ENCODE measurements at places on chromosomes 3 and 15.

GRCh38 chr3:20376665-20377217, 190.7 kb upstream of the SGO1 start:
- DNase-seq: no peak

DNA sequence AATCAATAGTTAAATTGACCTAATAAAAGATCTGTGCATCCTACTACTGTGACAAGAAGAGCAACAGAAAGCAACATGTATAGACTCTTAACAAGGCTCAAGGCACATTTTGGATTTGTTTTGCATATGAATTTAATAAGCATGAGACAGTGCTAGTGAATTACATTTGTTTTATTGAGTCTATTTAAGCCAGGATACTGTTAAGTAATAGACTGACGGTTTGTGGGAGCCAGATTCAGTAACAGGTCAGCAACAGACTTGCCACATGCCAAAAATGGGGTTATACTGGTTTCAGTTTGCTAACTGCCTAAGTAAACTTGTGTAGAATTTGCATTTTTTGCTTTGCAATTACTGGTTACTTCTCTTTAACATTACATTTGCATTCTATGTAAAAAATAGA, 54.0 kb downstream of the MBNL1 start:
- no peak for DNase-seq

DNA sequence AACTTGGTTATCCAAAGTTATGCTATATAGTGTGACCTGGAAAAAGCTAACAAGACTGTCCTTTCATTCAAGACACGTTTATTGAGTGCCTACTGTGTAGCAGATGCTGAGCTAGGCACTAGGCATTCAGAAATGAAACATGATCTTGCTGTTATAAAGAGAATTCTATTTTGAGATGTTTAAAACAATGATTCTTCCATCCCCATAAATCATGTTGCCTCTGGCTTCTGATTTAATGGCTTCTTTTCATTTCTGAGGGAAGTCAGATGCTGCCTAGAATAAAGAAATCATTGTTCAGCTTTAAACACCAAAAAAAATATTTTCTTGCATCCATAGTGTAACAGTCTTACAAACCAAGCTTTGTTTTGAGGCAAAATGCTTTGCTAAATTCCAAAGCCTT, 620.9 kb upstream of the UBE2E2 start:
- no peak for DNase-seq

GRCh38 chr3:113844622-113845222, 6.1 kb downstream of the GRAMD1C start:
- no peak for DNase-seq

GRCh38 chr3:119359476-119360326, 65.5 kb downstream of the ARHGAP31 start:
- no peak for DNase-seq

GRCh38 chr15:66076591-66077319, 176.8 kb downstream of the MEGF11 start:
- no peak for DNase-seq

DNA sequence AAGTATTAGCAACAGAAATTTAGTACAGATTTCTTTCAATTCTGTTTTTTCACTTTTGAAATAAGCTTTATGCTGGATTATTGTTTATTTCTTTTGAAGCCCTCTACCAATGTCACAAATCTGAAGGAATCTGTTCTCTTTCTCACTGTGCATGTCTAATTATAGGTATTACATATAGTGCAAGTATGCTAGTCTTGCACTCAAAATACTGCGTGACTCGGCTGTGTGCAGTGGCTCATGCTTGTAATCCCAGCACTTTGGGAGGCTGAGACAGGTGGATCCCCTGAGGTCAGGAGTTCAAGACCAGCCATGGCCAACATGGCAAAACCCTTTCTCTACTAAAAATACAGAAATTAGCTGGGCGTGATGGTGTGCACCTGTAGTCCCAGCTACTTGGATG, 95.8 kb upstream of the PLAAT1 start:
- no peak for DNase-seq

GRCh38 chr3:117282566-117282965, 573.0 kb downstream of the TUSC7 start:
- DNase-seq: no peak

DNA sequence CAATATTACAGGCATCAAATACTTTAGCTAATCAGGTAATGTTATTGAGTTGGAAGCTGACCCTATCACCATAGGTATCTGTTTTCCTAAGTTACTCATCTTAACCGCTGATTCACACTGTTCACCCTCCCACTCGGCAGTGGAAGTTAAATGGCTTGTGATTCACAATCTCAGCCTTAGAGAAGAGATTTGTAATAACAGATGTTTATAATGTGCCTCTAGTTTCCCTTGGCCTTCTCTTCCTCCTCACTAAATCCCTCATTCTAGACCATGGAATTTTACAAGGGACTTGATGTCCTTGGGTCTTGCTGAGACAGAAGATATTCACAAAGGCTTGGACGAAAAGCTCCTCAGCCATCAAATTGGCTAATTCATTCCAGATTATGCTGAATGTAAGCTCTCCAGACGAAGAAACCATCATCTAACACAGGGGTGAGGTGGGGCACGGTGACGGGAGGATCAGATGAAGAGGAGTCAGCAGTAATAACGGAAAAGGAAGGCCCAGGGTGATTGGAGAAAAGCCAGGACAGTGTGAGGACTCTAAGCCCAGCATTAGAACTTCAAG, 931.7 kb downstream of the MCTP2 start:
- no peak for DNase-seq

GRCh38 chr15:92167451-92167850, 226.2 kb upstream of the ST8SIA2 start:
- no peak for DNase-seq

- peak; percentile 93 for DNase-seq
Measured at GRCh38 chr3:194333212-194333980, 17.7 kb downstream of the CPN2 start.

DNA sequence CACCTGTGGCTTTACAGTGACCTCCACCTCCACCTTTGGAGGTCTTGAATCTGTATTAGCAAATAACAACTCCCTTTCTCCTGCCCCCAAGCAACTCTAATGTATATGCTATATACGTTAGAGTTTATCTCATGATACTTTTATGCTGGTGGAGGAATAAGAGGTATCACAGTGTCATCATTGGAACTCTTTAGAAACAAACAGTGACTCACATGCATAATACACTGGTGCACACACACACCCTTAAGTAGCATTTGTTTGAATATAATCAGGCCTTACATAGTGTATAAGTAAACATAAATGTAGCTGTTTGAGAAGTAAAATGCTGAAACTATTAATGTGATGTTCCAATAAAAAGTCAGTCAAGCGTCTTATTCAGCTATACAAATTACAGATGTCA, 280.2 kb upstream of the C2CD4B start:
- DNase-seq: no peak

GRCh38 chr3:155356594-155357370, 63.3 kb upstream of the STRIT1 start:
- DNase-seq: no peak

DNA sequence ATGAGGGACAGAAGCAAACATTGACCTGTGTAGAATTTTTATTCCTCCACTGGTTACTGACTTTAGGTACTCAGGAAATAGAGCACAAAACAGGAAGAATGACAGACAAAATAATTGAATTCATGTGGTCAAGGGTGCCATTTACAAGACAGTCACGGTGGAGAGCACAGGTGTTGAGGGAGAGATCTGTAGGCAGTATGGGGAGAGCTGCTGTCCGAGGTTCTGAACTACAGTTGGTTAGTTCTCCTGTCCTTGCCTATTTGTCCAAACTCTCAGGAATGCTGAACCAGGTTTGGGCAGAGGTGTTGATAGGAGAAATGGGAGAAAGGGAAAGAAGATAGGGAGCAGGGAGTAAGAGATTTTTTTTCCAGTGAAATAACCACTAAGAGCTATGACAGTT, 178.5 kb upstream of the ZBTB20 start:
- DNase-seq: no peak

DNA sequence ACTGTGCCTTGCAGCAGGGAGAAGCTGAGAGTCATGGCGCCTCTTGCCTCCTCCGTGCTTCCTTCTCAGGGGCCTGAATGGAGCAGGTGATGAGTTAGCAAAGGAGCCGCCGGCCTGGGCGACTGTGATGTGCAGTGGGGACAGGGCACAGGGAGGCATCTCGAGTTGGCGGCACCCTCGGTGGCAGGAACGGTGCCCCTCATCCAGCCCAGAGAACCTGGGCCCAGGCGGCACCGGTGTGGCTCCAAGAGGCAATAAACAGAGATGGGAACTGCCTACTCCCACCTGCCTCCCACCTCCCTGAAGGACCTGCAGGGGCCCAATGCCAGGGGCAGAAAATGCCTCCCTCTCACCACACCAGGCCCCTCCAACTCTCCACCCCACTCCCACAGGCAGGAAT, 6.2 kb downstream of the SLC41A3 start:
- no peak for DNase-seq

GRCh38 chr15:32641517-32642059, at the start of gene SCG5:
SCG5 (plus strand) TSS chr15:32641710; CDS start chr15:32643593, 1,883 bp downstream.
- no peak for DNase-seq

GRCh38 chr3:143122089-143122430, 2.5 kb downstream of the CHST2 start:
- no peak for DNase-seq

DNA sequence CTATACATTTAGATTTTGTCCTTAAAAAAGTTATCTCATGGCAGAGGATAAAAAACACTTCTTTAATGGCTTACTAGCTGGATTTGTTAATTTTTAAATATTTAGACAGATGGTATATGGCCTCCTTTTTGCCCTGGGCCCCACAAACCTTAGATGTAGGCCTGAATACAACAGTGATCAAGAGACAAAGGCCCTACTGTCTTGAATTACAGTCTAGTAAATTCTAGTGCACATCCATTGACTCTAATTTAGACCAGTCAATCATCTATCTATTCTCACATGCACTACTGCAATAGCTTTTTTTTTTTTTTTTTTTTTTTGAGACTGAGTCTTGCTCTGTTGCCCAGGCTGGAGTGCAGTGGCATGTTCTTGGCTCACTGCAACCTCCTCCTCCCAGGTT, 452.8 kb downstream of the FHIT start:
- no peak for DNase-seq

DNA sequence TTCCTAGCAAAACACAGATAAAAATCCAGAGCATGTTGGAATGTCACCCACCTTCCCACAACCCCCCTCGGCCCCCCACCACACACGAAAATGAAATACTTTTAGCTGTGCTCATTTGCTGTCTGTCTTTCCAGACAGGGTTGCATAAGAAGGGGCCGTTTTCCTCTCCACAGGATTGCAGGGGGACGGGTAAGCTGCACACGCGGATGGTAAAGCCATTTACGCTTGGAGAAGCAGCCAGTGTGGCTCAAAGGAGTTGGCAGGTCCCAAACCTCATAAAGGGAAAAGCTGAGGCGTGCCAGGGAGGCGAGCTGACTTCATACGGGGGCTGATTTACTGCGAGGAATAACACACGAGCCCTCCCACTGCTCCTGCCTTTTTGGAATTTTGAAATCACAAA, 47.4 kb upstream of the ITGA11 start:
- DNase-seq: no peak

DNA sequence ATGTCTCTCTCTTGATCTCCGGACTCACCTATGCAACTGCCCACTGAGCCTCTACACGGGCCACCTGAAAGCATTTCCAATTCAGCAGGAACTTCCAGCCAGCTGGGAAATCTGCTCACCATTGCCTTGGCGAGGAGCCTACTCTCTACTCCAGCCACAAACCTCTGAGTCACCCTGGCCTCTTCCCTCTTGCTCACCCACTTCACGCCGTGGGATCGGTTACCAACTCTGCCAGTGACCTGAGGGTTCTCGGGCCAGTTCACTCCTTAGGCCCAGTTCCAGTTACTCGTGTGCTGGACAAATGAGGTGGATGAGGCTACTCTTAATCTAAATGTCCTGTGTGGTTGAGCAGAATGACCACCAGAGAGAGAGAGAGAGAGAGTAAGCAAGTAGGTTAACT, 70.1 kb downstream of the CEMIP start:
- DNase-seq: peak; percentile 32

DNA sequence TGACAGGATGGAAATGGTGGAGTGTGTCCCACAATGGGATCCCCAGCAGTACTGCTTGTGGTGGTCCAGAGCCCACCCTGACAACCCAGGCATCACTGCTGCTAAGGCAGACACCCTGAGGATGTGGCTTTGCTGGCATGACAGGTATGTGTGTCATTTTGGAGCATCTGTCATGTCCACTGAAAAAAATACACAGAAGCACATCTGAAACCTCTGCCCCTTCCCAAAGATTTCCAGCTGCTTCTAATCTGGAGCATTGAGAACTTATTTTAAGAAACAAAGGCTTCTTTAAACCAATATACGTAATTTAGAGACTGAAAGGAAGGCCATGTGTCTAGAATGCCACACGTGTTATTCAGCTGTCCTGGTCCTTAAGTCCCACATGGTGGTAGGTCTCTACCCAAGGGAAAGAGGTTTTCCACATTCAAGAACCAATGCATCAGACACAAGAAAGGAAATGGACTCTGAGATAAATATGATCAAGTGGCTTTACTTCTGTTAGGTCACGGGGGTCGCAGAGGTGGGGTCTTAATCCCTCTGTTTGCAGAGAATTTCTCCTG, 88.3 kb downstream of the PDZRN3 start:
- DNase-seq: no peak

DNA sequence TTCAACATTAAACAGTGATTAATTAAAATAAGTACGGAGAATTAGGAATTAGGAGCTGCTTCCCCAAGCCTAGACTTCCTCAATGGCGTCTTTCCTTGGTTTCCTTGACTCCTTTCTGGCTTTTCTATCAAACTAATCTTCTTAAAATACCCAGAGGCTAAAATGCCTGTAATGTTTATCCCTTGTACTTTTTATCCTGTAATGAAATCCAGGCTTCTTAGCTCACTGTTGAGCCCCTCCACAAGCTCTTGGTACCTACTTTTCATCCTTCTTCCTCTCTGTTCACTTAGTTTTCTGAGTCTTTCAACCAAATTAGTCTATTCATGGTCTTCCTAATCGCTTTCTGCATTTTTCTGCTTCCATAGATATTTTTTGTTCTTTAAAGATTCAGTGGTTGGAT, 6.9 kb upstream of the UBE2E1 start:
- DNase-seq: no peak

DNA sequence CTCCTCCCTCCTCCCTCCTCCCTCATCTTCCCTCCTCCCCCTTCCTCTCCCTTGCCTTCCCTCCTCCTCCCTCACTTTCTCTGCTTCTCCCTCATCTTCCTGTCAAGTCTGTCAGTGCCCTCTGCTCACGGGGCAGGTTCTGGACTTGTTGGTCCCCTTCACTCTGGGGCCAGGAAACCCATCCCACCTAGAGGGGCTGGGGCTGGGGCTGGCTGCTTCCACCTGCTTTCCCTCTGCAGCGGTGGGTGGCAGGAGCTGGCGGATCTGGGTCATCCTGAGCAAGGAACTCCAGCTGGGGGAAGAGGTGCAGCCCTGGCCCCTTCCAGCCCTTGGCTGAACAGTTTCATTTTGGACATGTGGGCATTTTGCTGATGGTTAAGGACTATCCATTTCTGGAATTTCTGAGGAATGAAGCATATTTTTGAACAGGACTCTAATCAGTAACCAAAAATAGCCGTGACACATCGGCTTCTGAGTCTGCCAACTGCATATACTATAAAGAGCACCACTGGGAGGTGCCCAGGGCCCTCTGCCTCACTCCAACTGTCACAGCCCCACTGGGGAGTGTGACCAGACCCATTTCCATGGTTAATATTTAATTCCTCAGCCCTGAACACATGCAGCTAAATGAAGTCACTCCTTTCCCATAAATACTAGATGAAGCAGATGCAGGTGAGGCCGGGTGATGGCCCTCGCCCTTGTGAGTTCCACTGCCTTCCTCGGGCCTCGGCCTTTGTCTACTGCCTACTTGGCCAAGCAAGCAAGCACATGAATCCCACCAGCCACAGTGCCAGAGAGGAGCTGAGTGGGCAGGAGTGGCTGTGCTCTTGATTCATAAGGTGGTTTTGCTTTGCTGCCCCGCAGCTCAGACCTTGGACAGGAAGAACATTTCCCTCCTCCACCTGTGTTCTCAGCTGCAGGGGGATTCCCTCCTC, 39.8 kb downstream of the CHDH start:
- no peak for DNase-seq
